ENCODE measurements at places on chromosomes 7 and 10. TPM values are rescaled to one million over a fixed set of nuclear protein-coding genes. Genes with fewer than 3 reads are reported as not detected.

DNA sequence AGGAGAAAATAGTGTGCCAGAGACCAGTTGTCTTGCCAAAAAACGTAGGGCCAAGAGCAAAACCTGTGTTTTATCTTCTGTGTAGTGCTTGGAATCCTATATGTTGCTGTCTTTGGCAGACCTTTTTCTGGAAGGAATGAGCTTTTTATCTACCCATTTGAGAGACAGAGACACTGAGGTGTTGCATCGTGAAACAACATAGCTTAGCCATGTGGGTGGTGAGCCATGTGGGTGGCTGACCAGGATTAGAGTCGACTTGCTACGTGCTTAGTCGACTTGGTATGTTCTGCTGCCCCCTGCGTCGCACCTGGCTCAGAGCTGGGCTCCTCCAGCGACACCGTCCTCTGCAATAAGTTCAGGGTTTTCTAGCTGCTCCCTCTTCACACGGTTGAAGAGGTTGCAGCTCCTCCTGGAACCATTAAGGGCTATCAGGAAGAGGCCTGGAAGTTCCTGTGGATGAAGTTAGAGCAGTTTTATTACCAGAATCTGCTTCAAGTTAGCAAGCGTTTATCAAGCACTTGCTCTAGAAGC is 175.8 kb downstream of the SH2D4B start:
- DNase-seq: no peak

Gene MYH16
- not detected for total RNA-seq

DNA sequence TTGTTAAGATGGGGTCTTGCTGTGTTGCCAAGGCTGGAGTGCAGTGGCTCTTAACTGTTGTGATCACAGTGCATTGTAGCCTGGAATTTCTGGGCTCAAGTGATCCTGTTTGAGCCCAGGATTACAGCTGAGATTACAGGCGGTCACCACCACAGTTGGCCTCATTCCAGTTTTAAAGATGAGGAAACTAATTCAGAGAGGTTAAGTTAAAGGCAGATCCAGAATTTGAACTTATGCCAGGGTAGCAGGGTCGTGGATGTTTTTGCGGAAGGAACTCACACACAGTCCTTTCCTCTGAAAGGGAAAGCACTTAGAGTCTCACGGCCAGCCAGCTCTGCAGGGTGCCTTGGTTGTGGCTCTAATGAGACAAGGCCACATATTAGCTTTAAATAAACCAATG is 84.7 kb downstream of the MMRN2 start:
- no peak for DNase-seq

DNA sequence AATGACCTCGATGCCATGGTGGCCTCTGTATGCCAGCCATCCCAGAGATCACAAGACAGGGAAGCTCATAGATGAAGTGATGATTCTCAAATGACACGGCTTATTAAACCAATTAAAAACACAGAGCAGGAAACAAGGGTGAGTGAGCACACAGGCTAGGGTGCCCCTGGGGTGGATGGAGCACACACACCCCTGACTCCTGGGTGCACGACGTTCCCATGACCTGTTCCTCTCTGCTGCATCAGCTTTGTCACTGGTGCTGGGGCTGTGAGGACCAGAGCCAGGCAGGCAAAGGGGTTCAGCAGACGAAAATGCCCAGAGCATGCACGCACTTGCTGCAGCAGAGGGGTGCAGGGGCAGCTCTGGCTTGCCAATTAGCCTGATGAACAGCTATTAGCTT is 86.5 kb upstream of the LRRC4 start:
- no peak for DNase-seq

Gene DNMBP
- 2.7 TPM for total RNA-seq

DNA sequence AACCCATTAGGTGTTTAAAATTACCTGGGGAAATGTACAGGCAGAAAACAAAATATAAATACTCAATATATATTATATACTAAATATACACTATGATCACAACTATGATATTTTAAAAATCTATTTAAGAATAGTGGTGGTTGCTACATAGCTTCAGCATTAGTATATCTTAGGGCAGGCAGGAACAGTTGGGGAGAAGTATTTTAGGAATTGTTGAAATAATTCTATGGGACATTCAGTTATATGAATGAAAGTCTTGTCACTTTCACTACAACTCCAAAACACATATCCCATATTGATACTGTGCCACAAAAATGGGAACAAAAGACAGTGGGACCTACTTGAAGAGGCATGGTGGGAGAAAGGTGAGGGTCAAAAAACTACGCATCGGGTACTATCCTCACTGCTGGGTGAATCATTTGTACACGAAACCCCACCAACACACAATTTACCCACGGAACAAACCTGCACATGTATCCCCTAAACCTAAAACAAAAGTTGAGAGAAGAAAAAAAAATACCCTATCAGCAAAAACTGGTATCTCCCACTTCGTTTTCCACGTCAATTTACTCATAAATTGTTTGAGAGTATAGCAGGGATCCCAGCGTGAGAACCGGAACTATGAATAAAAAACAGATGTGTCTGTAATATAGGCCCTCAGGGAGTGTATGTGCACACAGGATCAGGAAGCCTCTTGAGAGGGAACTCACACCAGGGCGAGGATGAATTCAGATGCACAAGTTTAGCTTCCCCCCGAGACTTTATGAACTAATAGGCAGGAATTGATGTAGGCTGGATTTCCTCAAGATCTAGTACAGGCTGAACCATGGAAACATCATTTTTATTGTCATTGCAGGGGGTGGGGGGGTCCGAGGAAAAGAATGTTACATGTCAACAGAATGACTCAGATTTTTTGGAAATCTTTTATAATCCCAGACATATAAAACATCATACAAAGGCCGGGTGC is 16.2 kb downstream of the SLC16A12 start:
- DNase-seq: no peak

- DNase-seq: no peak
These were observed 102.7 kb upstream of the C7orf33 start for GRCh38 chr7:148487912-148488311.

Gene TRPV6
- total RNA-seq: under 0.01 TPM

Gene ABCB1
- total RNA-seq: 14.7 TPM

GRCh38 chr10:52946486-52946885 is 173.9 kb upstream of the MBL2 start:
- DNase-seq: no peak

Gene GTF2I
- 229 TPM for total RNA-seq

DNA sequence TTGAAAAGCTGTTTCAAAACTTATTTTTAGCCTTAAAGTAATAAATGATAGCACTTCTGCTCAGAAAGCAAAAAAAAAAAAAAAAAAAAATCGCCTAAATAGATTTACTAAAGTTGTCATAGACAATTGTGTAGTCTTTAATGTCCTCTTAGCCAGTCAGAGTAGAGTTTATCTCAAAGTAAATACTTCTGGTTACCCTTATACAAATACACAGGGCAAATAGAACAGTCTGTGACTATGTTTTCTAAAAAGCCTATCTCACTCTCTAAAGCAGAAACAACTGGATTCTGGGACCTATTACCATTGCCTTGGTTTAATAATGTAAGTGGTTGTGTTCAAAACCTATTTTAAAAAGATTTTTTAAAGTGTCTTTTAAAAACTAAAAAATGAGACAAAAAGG is 156.2 kb upstream of the THSD7A start:
- DNase-seq: no peak

Gene CCL24
- not detected for total RNA-seq
